ENCODE measurements at places on chromosomes 2 and 18.
A peak's percentile ranks its signal among the peaks of the same experiment; 100 is the strongest.

GRCh38 chr2:197803033-197803444 lies 1.4 kb upstream of the PLCL1 start:
- DNase-seq = no peak

- DNase-seq = no peak
These were observed 63.0 kb upstream of the SNTG2 start for GRCh38 chr2:887639-888038.

DNA sequence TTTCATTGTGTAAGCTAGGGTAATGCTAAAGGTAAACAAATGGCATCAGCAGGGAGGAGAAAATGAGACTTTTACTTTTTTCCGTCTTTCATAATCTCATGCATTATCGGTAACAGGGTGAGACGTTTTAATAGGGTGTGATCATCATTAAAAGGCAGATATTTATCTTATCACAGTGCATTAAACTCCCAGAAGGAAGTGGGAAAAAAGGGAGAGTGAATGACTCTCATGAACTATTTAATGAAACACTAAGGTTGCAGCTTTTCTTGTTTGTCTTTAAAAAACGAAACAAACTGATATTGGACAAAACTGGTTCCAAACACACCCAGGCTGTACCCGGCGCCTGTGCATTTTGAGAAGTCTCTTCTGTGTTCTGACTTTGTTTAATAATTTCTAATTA lies 1936.8 kb upstream of the PIK3C3 start:
- no peak for DNase-seq

- peak; percentile 48 for DNase-seq
These were observed 285.1 kb downstream of the MTX2 start for GRCh38 chr2:176554101-176555048.

DNA sequence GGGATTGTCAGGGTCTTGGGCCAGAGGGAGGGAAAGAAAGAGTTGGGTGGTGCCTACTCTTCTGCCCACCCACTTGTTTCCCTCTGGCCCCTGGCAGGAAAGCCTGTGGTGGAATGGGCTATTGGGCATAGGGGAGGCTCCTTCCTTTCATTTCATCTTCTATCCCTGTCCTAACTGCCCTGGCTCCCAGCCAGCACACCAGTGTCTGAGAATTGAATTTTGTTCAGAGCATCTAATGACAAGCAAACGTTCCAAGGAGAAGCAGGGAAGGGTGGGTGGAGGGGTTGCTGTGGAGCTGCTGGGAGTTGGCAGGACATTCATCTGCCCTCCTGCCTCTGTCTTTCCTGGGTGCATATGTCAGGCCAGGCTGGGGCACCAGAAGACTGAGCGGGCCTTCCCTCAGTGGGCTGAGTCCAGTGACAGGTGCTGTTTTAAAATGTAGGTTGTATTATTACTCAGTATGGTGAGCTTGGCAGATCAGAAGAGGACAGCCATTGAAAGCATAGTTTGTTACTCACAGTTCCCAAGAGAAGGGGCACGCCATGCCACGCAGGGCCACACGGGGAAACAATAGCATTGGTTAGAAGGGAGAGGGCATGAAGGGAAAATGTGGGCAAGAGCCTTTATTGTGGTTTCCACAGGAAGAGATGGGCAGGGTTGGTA lies 171.9 kb downstream of the ACOXL start:
- no peak for DNase-seq

- DNase-seq = no peak
These were observed 229.2 kb downstream of the BCL2 start for GRCh38 chr18:63090334-63090733.

- no peak for DNase-seq
These were observed 26.9 kb downstream of the GAREM1 start for GRCh38 chr18:32443706-32444215.

DNA sequence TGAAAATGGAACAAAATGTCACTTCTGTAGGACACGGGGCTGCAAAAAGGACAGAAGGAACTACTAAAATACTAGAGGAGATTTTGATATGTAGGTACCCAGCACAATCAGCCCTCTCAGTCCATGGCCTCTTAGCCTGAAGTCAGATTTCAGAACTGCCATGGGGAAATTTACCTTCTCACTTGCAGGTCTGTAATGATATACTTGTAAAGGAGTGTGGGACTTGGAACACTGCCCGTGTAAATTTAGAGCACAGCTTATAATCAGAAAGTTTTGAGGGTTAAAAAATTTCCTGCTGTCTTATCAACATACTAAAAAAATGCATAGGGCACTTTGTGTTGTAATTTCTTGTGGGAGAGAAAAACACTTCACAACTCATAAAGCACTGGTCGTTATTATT lies 60.6 kb downstream of the ZEB2 start:
- no peak for DNase-seq

GRCh38 chr18:78820161-78820834 lies 159.3 kb upstream of the SALL3 start:
- DNase-seq = no peak

- DNase-seq = no peak
These were observed 101.7 kb downstream of the B3GNT2 start for GRCh38 chr2:62297624-62298010.

DNA sequence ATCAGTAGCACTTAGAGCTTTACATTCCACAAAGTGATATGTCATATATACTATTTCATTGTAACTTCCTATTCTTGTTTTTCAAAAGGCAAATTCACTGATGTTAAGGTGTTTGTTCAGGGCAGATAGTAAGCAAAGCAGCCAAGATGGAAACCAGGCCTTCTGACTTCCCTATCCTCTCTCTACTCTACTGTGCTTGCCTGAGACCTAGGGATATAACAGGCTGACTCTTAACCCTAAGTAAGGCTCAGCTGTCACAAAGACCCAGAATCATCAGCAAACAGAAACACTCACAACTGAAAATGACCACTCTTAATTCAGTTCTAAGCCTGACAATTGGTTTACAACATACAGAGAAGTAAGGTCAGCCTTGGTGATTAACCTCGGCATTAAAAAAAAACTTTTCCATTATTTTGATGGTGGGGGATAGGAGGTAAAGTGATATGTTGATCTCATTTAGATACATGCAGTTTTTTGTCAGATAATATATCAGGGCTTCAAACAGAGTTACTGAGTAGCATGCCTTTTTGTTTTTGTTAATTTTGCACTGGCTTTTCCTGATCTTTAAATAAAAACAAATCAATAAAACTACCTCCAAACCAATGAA lies 95.4 kb upstream of the CHRNA1 start:
- DNase-seq = no peak

DNA sequence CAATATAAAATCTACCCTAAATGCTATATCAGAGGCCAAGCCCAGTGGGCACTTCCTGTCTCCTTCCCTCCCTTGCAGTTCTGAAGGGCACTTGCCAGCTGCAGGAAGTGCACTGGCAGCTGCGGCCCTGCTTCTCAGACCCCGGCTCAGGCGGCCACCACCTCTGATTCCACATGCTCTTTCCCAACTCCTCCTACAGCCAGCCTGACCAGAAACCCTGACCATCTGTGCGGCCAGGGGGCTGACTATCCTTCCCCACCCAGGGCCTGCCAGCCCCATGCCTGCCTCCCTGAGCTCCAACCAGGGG lies 88.6 kb downstream of the ZBTB7C start:
- DNase-seq = no peak

- no peak for DNase-seq
These were observed 9.1 kb downstream of the RPL31 start for GRCh38 chr2:101011152-101011551.

GRCh38 chr18:22846088-22846683 lies 86.9 kb upstream of the RBBP8 start:
- no peak for DNase-seq

DNA sequence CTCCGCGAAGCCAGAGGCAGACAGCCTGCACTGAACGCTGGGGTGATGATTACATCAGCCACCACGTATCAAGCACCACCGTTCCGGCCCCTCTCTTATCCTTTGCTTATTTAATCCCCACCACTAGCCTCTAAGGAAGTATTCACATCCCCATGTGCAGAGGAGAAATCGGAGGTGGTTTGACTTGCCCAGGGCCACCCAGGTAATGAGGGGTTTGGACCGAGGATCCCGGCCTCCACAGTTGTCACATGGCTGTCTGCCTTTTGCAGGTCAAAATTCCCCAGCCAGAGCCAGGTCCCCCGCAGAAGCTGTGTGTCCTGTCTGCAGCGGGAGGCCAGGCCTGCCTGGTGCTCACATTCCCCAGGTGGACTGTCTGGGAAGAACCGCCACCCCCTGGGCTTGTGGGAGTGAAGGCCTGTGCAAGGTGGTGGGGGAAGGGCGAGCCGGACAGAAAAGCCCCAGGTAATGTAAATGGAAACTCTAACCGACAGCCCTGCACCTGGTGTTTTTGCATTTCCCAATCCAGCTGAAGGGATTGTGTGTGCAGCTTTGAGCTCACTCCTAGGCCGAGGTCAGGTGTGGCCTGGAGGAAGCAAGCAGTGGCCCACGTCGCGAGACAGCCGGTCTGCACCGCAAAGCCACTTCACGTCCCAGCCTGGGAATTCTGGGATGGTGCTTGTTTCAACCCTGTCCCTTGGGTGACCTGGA lies 108.5 kb upstream of the ID2 start:
- DNase-seq = no peak

DNA sequence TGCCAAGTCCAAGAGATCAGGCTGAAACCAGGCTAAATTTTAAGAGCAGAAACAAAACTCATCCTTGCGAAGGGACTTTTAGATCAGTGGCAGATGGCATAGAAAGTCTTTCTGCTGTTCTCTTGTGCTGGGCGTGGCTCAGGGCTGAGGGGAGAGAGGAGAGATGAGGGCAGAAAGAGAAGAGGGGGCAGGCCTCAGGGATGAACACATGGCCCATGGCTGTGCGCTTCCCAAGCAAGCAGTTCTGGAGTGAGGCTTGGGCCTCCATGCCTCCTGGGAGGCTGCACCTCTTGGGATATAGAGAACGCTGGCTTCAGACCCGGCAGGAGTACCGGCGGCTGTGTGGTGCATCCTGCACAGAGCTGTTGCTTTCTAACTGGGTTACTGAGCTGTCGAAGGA lies 41.0 kb downstream of the HPCAL1 start:
- DNase-seq = no peak

- DNase-seq = no peak
These were observed 402.9 kb downstream of the ERBB4 start for GRCh38 chr2:212135739-212136138.

- DNase-seq = no peak
These were observed 173.7 kb upstream of the DOK6 start for GRCh38 chr18:69226971-69227370.

DNA sequence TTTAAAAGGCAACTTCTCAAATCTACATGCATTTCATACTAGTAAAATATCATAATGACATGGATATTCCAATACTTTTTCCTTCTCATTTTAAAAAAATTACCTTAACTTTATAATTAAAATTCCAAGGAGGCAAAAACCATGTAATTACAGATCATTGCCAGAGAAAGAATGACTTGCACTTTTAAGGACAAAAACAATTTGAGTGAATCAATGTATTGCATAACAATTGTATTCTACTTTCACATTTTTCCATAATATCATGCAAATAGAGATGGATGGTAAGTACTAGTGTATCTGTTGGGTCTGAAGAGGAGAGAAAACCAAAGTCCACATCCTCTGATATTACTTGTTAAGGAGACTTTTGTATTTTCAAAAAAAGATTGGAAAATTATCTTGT lies 89.5 kb upstream of the NCK2 start:
- no peak for DNase-seq

DNA sequence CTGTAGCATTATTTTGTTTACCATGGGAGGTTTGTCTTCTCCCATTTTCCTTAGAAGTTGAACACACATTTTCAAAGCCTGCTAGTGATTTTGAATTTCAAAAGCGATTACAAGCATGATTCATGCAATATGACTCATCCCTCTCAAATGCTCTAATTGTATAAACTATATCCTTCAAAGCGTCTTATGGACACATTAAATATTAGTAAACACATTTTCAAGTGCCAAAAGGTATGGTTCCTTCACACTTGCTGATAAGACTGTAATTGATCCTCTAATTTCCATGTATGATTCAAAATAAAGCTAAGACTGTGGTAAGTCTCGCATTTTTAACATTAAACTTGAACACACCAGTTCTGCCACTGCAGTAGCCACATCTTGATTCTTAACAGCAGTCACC lies 512.9 kb downstream of the LRRTM4 start:
- DNase-seq = no peak

- DNase-seq = no peak
These were observed 3.4 kb downstream of the FANCL start for GRCh38 chr2:58237741-58238140.

- DNase-seq = no peak
These were observed 142.0 kb upstream of the UNC80 start for GRCh38 chr2:209629597-209629996.

DNA sequence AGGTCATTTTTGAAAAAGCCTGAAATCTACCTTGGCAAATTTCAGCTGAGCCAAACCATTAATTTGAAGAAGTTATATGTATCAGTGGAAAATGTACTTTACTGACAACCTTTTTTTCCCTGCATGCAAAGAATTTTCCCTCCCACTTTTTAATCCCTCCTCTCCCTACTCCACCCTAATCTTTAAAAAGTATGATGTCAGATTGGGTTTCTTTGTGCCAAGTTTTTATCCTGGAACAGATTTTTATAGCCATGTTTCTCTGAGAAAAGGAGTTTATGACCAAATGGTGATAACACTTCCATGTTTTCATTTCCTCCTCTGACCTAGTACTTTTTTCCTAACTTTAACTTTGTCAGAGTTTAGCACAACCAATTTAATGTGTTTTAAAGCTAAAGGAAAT lies 250.3 kb upstream of the FOSL2 start:
- DNase-seq = no peak

DNA sequence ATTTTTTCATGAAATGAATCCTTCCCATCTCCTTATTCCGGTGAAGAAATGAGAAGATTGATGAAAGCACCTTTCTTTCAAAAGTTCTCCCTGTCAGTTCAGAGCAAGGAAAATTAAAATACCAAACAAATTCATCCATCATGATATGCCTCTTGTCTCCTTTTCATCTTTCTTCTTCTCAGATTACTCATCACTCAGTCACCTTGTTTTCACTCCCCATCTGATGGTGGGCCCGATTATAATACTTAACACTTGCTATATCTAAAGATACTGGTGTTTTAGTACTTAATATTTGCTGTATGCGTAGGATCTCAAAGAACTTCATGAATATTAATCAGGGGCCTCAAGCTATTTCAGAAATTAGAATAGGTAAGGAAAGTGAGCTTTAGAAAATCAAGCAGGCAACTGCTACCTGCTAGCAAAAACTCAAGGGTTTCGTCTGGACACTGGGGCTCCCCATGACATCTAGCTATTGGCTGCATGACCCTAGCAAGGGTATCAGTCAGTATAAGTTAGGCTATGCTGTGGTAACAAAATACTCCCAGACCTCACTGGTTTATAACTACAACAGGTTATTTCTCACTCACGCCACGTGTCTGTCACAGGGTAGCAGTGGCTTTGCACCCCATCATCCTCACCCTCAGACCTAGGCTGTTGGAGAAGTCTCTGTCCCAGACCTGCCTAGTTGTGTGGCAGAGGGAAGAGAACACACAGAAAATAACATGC lies 39.0 kb upstream of the RNF152 start:
- DNase-seq = no peak

- DNase-seq = no peak
These were observed 25.1 kb upstream of the TMEM214 start for GRCh38 chr2:27007416-27008374.

GRCh38 chr2:15069149-15069548 lies 436.6 kb downstream of the LRATD1 start:
- DNase-seq = no peak

- DNase-seq = no peak
These were observed 442.7 kb downstream of the SATB2 start for GRCh38 chr2:199015072-199015471.

Measured in nucleus accumbens (tissue), 56 donors.